Glomerular endothelial cell (primary cell): ENCODE measurements at places on chromosomes 12 and 14. TPM values are rescaled to one million over a fixed set of nuclear protein-coding genes. Genes with fewer than 3 reads are reported as not detected.
A peak's percentile ranks its signal among the peaks of the same experiment; 100 is the strongest.

SLC39A5 gene
- not detected in 2 replicates for total RNA-seq

DDX55 gene
- total RNA-seq: 11.9 and 20.6 TPM in 2 replicates

HOXC4 gene
- 0.10 and 0.47 TPM in 2 replicates for total RNA-seq

TNS2 gene
- 38.5 and 66.7 TPM in 2 replicates for total RNA-seq

OVCH1 gene
- not detected in 2 replicates for total RNA-seq

B3GNT4 gene
- total RNA-seq: not detected in 2 replicates

GLIPR1L1 gene
- total RNA-seq: not detected in 2 replicates

KRT80 gene
- total RNA-seq: 1.5 and 1.6 TPM in 2 replicates

LTB4R2 gene
- 1.8 and 8.4 TPM in 2 replicates for total RNA-seq

PRH2 gene
- total RNA-seq: not detected in 2 replicates

GLS2 gene
- 0.58 TPM in 1 of 2 replicates, not detected in the other for total RNA-seq

GRCh38 chr12:116320791-116321217 is 43.3 kb upstream of the MED13L start:
- no peak for DNase-seq

- peak; percentile 52 for DNase-seq
Measured at GRCh38 chr12:121697093-121697698, 15.4 kb upstream of the TMEM120B start.

DNA sequence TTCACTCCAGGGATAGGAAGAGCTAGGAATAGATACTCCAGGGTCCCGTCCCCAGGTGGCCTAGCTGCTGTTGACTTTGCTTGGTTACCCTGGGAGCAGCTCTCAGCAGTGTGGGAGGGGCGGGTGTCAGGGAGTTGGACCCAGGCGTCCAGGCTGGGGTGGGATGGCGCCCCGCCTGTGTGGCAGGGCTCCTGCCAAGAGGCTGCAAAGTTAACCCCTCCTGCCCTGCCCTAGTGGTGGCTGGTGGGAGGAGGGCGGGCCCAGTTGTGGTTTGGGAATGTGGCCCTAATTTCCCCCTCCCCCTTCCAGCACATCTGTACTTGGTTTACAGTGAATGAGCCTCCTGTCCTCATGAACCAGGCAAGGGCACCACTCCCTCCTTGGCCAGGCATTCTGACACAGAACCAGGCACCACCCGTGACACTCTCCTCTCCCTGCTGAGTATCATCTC is 1.7 kb upstream of the RARG start:
- DNase-seq: no peak

GRCh38 chr12:5746036-5746908 is 198.8 kb downstream of the ANO2 start:
- no peak for DNase-seq

- no peak for DNase-seq
Measured at GRCh38 chr14:35949920-35950513, 123.9 kb downstream of the BRMS1L start.

- no peak for DNase-seq
Measured at GRCh38 chr12:82414044-82414443, 55.7 kb downstream of the METTL25 start.

DNA sequence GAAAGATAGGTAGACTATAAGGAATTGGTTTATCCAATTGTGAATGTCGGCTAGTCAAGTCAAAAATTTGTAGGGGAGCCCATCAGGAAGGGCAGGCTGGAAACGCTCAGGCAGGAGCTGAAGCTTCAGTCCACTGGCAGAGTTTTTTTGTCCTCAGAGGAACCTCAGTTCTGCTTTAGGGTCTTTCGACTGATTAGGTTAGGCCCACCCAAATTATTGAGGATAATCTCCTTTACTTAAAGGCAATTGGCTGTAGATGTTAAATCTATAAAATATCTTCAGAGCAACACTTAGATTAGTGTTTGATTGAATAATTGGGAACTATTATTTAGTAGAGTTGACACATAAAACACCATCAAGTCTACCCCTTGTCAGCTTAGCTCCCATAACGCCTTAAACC is 105.5 kb upstream of the ARHGAP5 start:
- DNase-seq: no peak

GRCh38 chr12:6451348-6452244 is at the start of gene TAPBPL:
TSS of gene TAPBPL (plus strand) at chr12:6452042. CDS start at chr12:6452249, 207 bp downstream.
- DNase-seq: no peak

- DNase-seq: no peak
Measured at GRCh38 chr12:29728030-29728429, 55.7 kb downstream of the TMTC1 start.

GRCh38 chr12:93567174-93567573 is 5.3 kb upstream of the SOCS2 start:
- DNase-seq: no peak

DNA sequence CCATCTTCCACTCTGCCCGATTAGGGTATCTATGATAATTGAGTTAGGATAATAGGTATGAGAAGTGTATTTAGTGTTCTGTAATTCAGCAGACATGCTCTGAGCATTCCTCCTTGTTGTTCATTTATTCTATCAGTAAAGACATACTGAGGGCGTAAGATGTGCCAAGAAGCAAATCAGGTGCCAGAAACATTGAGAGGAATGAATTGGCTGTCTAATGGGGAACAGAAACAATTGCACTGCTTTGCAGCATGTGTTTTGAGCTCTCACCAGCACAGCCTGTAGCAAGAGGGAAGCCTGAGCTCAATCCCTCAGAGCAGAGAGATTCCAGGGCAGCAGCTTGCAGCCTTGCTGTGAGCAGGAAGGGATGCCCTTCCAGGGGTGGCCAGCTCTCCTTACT is 589.3 kb downstream of the BCL11B start:
- no peak for DNase-seq

- DNase-seq: no peak
Measured at GRCh38 chr14:77158882-77159255, 17.3 kb upstream of the ZDHHC22 start.

- DNase-seq: no peak
Measured at GRCh38 chr14:103372017-103372416, 13.2 kb upstream of the MARK3 start.

- no peak for DNase-seq
Measured at GRCh38 chr12:15278816-15279658, 43.3 kb upstream of the PTPRO start.

DNA sequence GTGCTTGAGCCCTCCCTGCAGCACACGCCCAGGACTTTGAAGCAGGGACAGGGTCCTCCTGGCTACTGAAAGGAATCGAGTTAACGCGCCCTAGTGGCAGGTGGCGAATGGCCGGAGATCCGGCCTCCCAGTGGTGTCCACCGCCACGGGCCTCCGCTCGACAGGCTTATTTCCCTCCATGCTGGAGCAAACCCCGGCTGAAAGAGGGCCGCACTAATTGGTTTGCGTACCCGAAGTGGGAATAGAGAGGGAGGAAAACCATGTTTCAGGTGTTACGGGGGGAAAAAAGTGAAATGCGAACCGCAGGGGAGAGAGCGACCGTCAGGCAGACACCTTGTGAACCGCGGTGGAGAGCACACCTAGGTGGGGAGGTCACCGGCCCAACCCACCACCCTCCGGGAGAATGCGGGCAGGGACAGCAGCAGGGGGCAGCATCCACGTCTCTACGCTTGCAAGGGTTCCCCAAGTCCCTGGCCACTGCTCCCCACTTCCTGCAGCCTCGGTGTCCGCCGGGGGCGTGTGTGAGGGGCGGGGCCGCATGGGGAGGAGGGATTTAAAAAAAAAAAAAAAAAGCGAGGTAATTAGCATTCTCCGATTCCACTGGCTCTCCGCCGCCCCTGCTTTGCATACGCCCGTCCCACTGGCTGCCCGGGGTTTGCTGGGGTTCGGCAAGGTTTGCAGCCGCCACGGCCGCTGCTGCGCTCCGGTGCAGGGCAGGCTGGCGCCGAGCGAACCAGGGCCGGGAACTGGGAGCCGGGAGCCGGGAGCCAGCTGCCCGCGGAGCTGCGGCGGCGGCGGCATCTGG is 224.6 kb upstream of the CRY1 start:
- no peak for DNase-seq

- no peak for DNase-seq
Measured at GRCh38 chr12:88063375-88063774, 34.2 kb upstream of the C12orf50 start.

DNA sequence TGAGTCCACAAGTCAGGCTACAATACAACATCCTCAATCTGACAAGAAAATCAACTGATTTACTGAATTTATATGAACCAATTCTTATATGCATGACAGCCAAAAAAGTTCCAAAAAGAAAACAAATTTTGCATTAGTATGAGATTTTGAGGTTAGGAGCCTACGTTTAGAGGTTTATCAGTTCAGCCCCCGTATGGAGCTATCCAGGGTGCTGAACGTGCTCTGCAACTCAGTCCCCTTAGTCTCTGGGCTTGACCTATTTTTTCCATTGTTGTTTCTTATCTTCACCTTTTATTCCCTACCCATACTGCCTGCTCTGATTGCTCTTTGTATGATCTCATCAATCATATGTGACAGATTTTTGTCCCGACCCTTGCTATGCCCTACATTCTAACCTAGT is 693.0 kb downstream of the NRXN3 start:
- no peak for DNase-seq

GRCh38 chr14:92316937-92317336 is 6.0 kb upstream of the SLC24A4 start:
- DNase-seq: no peak

GRCh38 chr12:51326698-51327439 is 2.9 kb upstream of the BIN2 start:
- DNase-seq: no peak

DNA sequence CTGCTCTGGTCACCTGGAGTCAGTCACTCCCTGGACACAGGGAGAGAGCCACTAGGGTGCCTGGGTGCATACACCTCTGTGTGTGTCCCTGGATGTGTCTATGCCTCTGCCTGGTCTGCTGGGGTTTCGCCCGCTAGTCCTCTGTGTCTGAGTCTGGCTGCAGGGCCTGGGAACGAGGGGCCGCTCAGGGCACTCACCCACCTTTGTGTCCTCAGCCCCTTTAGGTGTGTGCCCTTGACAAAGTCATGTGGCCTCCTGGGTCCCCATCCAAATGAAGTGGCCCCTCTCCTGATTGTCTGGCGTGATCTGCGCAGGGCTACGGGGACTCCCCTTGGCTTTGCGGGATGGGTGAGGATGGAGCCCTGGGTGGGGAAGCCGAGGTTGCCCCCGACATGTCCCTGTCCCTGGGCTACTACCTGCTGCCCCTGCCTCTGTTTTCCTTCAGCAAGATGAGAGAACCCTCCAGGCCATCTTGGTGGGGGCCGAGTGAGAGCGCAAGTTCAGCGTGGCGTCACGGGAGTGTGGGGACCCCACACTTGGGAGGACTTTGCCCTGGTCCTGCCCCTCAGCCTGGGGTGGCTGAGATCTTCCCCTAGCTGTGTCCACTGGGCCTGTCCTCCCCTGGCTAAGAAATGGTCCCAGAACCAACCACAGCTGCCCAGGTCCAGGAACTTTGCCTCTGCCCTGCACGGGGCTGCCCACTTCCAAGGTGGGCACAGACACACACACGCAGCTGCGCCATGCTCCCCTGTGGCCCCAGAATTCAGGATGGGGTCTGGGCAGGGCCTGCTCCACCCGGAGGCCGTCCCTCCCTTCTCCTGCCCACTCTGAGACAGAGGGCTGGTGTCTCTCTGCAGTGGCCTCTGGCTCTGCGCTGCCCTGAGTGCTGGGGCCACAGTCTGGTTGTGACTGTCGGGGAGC is 2.7 kb upstream of the AHNAK2 start:
- DNase-seq: no peak

DNA sequence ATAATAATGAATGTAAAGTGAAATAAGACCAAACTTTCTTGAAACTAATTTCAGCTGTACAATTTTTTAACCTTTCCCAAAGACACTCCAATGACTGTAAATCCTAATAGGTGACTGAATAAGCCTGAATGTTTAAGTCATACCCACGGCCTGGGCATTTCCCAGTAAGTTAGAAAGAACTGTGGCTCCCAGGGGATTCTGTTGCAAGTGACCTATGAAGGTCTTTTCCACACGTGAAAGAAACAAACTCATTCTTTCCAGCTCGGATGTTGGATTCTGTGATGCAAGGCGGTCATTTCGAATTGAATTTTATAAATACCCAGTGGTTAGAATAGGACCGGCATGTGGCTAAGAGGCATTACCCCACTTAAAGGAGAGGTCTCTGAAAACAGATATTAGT is 1134.4 kb downstream of the GALC start:
- DNase-seq: no peak

GRCh38 chr12:49872381-49872780 is 29.5 kb upstream of the BCDIN3D start:
- no peak for DNase-seq

DNA sequence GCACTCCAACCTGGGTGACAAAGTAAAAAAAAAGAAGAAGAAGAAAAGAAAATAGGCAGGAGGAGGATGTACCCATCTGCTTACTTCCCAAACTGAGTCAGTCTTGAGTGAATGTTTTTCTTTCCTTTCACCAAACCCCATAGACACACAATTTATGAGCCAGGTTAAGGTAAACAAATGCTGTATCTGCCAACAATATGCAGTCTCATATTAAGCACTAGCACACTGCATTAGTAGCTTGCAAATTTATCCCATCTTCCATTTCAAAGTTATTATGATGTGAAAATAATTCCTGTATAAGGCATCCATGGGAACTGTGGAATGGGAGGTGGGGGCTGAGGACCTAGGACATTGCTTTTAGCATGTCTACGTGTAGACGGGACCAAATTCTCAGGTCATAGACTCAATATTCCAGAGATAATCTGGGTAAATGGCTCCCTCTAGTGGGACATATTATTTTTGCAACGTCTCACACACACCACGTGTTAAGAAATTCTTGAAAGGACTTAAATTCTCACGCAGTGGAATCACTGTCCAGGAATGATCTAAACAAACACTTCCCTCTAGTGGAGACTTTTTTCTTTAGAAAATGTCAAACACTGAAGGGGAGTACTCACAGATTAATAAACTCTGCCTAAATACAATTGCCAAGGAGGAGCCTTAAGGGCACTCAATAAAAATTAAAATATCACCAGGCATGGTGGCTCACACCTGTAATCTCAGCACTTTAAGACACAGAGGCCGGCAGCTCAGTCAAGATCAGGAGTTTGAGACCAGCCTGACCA is 17.1 kb upstream of the OR10P1 start:
- peak; percentile 96 for DNase-seq

DNA sequence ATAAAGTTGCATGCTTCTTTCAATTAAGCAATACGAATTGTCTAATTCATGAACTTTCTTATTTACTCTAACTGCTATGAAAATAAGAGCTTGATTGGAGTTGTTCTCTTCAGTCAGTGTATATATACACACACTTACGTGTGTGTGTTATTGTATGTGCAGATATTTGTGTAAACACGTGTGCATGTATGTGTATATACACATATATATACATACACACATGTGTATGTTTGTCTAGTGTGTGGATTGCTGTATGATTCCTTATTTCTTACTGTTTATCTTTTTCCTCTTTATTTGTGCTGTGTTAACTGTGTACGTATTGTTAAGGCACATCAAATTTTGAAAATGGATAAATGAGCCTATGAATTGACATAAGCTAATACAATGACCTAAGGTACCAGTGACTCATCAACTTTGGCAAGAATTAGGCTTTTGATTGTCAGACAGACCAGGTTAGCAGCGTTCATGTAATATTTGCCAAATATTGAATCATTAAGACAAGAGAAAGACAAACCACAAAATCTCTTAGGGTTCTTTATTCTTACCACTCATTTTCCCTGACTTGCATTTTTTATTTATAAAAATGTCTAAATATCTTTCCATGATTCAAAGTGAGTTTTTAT is 423.9 kb downstream of the SOX5 start:
- DNase-seq: no peak
